ENCODE measurements at places on chromosomes 4 and X.
A peak's percentile ranks its signal among the peaks of the same experiment; 100 is the strongest.

GRCh38 chrX:154714925-154715324 lies 36.0 kb downstream of the GAB3 start:
- DNase-seq = peak; percentile 76

DNA sequence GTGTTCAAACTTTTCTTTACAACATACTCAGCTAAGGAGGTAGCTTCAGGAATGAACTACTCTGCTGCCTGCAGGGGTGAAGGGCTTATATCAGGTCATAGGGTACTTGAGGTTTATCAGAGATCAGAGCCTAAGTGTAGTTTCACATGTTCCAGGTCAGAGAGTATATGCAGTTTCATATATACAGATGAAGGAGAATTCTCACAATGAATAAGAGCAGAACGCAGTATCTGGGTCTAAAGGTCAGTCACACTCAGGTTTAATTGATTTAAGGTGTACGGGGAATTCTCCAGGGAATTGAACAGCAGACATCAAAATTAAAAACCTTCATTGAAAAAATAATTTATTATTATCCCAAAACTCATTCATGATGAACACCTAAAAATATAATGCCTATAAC lies 700.6 kb downstream of the TECRL start:
- no peak for DNase-seq

DNA sequence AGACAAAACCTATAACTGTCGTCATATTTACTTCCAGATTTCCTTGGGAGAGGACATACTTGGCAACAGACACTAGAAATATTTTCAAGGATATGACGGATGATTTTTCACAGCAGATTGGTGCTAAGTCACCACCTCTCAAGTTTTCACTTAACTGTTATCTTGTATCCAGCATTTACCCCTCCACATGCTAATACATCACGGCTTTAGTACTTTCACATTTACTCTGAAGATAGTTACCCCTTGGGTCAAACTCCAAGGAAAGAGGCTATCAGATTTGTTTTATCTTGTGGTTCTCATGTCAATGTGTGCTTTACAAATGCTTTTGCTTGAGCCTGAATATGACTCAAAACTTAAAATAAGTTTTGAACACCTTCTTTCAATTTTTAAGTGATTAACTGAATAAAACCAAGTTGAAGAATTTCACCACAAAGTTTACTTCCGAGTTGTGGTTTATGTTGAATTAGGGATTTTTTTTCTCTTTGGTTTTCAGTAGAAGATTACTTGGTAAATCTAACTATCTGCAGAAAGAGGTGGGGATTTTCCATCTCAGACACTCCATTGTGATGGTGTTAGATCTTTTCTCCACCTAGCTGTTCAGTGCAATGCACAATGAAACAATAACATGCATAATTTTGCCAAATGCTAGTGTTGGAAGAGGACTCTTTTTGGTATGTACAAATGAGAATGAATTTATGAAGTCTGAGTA lies 75.4 kb upstream of the FAT1 start:
- no peak for DNase-seq

DNA sequence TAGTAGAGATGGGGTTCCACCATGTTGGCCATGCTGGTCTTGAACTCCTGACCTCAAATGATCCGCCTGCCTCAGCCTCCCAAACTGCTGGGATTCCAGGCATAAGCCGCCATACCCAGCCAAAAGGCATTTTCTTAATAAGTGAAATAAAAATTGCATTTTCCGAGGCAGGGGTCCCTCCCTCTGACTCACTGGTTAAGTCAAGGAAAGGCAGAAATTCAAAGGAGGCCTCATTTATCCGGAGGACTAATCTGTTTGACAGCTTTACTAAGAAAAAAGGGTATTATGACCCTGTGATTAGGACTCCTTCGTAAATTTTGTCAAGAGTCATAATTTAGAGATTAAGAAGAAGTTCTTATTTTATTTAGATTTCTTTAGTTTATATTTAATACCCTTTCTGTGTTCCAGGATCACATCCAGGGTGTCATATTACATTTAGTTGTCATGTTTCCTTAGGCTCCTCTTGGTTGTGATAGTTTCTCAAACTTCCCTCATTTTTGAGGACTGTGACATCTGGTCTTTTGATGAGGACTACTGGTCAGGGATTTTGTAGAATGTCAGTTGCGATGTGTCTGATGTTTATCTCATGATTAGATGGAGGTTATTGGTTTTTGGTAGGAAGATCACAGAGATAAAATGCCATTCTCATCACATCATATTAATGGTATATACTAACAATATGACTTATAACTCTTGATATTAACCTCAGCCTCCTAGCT lies 753.7 kb upstream of the AMOT start:
- no peak for DNase-seq

- no peak for DNase-seq
These were observed 1365.4 kb downstream of the ARAP2 start for GRCh38 chr4:34878961-34879360.

DNA sequence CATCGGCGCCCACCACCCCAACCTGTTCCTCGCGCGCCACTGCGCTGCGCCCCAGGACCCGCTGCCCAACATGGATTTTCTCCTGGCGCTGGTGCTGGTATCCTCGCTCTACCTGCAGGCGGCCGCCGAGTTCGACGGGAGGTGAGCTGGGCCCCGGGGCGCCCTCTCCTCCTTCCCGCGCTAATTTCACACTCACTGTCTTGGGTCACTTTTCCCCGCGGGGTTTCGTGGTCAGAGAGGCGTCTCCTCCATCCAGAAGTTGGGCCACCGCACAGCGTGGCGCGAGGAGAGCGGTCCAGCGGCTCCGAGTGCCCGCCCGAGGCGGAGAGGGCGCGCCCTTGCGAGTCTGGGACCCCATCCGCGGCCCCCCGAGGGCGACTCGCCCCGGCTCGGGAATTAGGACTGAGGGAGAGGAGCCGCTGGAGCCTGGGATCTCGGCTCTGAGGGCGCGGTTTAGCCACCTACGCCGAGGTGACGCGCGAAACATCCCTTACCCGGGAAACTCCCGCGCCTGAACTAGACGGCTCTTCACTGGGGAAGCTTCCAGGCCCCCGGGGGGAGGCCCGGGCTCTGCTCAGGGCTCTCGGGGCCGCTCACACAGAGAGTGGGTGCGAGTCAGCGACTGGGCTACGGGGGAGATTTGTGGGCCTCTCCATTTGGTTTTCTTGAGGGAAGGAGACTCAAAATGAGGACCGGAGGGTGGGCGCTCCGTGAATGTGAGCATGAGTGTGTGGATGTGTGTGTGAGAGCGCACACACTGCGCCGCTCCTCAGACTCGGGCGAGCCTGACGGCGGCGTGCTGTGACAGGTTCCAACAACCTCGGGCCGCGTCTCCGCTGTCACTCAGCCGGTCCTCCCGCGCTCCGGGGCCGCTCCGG lies 551 bp downstream of the NPNT start:
- peak; percentile 66 for DNase-seq

DNA sequence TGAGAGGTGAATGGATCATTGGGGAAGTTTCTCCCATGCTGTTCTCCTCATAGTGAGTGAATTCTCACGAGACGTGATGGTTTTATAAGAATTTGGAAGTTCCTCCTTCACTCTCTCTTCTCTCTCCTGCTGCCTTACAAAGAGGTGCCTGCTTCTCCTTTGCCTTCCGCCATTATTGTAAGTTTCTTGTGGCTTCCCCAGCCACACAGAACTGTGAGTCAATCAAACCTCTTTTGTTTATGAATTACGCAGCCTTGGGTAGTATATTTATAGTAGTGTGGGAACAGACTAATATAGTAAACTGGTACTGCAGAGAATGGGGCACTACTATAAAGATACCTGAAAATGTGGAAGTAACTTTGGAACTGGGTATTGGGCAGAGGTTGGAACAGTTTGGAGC lies 7.8 kb upstream of the CTAG2 start:
- DNase-seq = no peak

DNA sequence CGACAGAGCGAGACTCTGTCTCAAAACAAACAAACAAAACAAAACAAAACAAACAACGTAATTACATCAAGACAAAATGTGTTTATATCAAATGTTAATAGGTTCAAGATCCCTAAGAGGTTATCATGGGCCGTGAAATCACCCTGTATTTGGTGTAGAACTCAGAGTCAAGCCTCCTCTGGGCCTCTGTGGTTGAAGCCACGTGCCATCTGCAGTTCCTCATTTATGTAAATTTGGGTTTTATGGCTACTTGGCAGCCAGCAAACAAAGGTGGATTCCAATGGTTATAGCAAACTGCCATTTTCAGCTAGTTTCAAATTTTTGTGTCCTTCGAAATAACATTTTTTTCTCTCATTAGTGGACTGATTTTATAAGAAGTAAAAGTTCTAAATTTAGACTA lies 16.4 kb downstream of the NSDHL start:
- no peak for DNase-seq

GRCh38 chrX:115399306-115399705 lies 109.8 kb downstream of the LUZP4 start:
- DNase-seq = no peak

DNA sequence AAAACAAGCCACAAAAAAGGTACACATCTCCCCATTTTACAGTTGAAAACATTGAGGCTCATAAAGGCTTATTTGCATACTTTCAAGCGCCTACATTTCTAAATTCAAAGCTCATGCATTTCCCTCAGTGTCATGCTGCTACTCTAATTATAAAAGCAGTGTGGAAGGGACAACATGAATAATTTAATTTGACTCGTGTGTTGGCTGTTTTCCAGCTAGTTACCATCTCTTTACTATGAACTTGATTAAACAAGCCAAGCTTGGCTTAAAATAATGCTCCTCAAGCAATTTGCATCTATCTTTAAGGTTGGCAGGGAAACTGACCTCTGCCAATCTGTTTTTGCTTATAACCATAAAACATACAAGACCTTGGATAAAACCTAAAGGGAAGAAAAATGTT lies 252.5 kb upstream of the NEIL3 start:
- no peak for DNase-seq

GRCh38 chr4:17275836-17276235 lies 236.1 kb downstream of the QDPR start:
- DNase-seq = no peak

- DNase-seq = peak; percentile 70
These were observed 30.7 kb upstream of the KLHL8 start for GRCh38 chr4:87251106-87251505.

DNA sequence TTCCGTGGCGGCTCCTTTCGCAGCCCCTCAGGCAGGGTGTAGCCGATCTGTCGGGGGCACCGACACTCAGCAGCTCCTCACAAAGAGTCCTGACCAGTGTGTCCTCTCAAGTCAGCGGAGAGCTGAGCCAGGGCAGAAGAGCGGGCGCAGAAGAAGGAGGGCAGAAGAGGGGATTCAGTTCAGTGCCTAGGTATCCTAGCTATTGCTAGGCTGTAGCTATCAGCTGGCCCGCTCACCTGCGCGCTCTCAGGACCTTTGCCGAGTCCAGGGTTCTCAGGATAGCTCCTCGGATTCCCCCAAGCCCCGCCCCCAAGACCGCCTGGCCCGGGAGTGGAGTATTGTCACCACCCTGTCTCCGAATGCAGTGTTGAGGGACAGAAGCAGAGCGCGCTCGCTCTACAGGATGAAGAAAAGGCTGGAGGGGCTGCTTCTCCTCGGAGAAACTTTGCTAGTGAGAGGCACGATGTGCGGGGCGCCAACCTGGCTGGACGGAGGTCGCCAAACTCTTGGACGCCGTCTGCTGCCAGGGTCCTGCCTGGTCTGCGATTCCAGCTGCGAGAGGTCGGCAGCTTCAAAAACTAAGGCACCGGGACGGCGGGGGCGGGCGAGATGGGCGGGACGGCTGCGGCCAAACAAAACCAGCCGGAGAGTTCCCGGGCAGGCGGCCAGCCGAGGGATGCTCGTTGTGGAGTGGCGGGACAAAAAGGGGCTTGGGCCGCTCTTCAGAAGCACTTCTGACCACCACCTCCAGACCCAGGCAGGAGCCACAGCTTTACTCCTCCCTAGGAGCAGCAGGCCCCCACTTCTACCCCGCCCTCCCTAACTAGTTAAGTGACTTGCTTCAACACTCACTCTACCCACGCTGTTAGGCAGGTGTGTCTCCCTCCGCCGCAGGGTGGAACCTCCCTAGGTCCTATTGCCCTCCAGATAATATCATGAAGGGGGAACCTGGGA lies at the start of gene XKRX:
TSS of gene XKRX (minus strand) at position 258 of the 954 bp plus-strand sequence. CDS start 613 bp downstream, outside the sequence.
- peak; percentile 29 for DNase-seq

DNA sequence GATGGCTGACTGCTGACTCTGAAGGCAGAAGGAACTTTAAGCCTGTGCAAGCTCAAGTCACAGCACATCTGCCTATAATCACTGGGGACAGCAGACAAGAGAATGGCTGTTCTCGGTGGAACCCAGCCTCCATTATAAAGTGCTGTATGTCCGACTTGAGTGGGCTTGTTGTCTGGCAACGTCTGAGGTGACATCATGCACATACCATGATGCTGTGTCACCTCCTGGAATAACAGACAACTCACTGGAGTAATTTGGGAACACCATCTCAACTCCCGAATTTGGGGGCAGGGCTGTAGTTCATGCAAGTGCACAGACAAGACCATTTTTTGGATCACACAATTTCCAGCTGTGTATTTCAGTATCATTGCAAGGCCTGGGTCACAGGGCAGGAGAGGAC lies 59.8 kb upstream of the GPM6B start:
- peak; percentile 60 for DNase-seq

- no peak for DNase-seq
These were observed 61.6 kb upstream of the KIT start for GRCh38 chr4:54596201-54596600.

DNA sequence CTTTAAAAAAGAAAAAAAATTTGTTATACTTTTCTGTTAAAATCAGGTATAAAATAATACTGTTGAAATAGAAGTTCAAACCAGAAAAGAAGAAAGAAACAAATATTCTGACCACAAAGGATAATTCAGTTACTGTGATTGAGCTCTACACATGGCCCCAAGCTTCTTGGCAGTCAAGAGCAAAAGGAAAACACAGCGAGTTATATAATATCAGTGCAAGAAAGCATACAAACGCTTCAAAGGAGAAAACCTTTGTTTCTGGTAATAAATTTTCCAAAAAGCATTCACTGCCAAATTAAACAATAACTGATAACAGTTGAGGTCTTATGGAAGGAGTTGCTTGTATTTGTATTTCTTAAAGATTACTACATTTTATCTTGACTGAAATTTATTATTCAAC lies 40.5 kb upstream of the EDNRA start:
- DNase-seq = no peak

- DNase-seq = no peak
These were observed 200.0 kb downstream of the IL1RAPL1 start for GRCh38 chrX:28787206-28787605.

- no peak for DNase-seq
These were observed 15.9 kb upstream of the SEL1L3 start for GRCh38 chr4:25878676-25879075.

- DNase-seq = no peak
These were observed 15.2 kb downstream of the SEPTIN11 start for GRCh38 chr4:76964769-76965168.

- no peak for DNase-seq
These were observed 157.0 kb upstream of the MAP3K15 start for GRCh38 chrX:19672222-19672812.

DNA sequence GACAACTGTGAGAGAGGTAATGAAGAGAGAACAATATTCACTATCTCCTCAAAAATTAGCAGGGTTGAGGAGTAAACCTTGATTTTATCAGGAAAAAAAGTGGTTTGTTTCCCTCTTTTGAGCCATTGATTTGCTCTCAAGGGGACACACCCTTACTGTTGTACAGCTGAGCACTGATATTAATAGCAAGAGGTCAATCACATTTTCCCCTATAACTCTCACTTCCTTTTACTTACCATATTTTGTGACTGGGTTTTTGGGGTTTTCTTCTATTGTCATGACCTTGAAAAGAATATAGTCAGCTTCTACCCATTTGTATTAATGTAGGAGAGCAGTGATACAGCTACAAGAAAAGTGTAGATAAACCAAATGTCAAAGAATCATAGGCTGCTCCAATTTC lies 70.2 kb upstream of the LONRF3 start:
- no peak for DNase-seq

Measured in tongue (tissue), 3 donors.